ENCODE measurements at places on chromosomes 4 and X.

GRCh38 chr4:183700407-183700806 lies 41.3 kb downstream of the TRAPPC11 start:
- no peak for DNase-seq

- DNase-seq, result no peak
These were observed 91.7 kb downstream of the PPP1R2C start for GRCh38 chrX:42686296-42686695.

- peak; percentile 17 for DNase-seq
These were observed 391 bp downstream of the UBL4A start for GRCh38 chrX:154486052-154486395.

DNA sequence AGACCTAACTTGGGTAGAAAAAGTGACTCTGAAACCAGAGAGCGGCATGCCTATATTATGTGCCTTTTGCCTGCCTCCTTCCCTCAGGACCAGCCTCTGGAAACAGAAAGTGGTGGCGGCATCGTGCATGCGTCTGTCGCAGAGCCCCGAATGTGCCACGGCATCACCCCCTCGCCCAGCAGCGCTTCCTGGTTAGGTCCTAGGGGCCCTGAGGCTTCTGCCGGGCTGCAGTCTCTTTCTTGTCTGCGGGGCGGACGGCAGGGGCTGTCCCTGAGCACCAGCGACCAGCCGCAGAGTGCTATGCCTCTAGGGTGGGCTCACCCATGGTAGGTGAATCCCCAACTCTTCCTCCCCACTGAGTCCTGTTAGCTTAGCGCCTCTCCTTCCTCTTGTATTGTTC lies 68.7 kb downstream of the VSIG4 start:
- no peak for DNase-seq

- no peak for DNase-seq
These were observed 552 bp upstream of the NAA10 start for GRCh38 chrX:153935326-153935851.

GRCh38 chr4:44861756-44862155 lies 135.4 kb upstream of the GNPDA2 start:
- no peak for DNase-seq

DNA sequence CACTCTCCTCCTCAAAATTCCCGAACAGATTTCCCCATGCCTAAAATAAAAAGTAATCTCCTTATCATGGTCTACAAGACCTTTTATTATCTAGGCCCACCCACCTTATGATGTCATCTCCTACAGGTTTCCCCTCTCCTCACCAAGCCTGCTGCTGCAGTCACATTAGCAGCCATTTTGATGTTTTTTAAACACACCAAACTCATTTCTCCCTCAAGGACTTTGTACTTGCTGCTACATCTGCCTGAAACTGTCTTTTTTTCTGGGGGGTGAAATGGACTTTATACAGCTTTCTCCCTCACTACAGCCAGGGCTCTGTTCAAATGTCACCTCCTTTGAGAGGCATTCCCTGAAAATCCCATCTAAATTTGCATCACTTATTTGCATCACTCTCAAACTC lies 90.2 kb upstream of the TAB3 start:
- no peak for DNase-seq

- no peak for DNase-seq
These were observed 143.6 kb downstream of the APBB2 start for GRCh38 chr4:41070516-41071281.

DNA sequence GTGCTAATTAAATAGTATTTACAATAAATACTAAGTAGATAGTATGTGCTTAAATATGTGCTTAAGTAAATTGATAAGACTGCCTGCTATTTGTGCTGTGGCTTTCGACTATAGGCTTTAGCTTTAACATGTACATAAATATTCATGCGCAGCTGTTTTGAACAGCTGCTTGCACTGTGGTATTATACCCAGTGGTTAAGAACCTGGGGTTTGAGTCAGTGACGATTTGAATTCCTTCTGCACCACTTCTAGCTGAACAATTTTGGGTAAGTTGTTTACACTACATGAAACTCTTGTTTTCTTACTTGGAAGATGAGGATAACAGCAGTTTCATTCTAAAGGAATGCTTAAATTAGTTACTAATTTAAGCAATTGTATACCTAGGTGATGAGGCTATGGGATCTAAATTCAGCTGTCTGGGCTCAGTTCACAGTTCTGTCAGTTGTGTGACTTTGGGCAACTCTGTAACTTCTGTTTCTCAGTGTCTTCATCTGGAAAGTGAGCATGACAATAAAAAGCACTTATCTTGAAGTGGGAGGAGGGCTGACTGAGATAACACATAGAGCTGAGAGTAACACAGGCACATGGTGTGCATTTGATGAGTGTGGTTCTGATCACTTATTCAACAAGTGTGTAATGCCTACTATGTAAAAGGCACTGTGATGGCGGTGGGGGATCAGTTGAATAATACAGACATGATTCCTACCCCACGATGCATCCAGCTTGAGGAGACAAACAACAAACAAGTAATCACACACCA lies 37.0 kb downstream of the HPGDS start:
- DNase-seq, result no peak

- DNase-seq, result peak; percentile 4
These were observed 33.1 kb downstream of the FTHL17 start for GRCh38 chrX:31038575-31039326.

- DNase-seq, result no peak
These were observed 3.8 kb downstream of the FGF16 start for GRCh38 chrX:77450996-77451395.

DNA sequence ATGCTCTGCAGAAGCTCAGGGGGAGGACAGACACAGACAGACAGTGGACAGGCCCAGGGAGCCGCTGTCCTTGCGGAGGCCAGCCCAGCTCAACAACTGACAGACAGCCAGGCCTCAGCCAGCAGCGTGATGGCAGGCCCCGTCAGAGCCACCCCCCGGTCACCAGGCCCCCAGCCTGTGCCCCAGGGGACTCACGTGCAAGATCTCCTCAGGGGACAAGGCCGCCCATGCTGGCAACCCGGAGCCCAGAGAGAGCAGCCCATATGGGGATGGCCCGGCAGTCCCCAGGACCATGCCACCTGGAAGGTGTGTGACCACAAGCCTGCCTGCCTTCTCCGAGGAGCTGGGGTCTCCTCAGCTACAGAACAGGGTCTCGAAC lies 28.0 kb upstream of the MXD4 start:
- no peak for DNase-seq

GRCh38 chr4:55661398-55662056 lies 25.4 kb upstream of the NMU start:
- DNase-seq, result no peak
